ENCODE measurements at places on chromosomes 3 and 15.

GRCh38 chr3:48157950-48158376 lies 30.3 kb downstream of the CDC25A start:
- DNase-seq = peak; percentile 51

DNA sequence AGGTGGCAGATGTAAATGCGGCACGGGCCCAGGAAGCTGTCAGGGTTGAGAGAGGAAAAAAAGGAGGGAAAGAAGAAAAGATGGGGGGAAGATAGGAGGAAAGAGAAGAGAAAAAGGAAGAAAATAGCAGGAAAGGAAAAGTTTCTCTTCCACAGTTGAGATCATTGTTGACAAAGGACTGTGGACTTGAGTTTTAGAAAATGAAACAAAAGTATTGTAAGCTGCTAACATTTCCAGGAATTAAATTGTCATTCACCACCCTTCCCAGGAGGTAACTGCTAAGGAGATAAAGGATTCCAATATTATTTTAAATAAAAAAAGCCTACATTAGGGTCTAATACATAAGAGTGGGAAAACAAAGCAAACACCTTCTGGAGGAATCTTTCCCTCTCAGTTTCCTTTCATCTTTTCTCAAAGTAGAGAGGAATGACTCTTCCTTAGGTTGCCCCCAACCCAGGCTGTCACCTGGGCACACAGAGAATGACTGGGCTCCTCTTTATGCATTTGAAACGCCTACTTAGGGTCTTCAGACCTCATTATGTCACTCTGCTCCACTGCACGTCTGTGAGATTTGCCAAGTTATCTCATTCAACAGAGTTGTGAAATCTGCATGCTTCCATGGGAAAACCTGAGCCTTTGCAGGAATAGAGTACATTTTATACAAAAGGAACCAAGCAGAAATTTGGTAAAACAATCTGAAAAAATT lies 194.0 kb downstream of the TNIK start:
- no peak for DNase-seq

DNA sequence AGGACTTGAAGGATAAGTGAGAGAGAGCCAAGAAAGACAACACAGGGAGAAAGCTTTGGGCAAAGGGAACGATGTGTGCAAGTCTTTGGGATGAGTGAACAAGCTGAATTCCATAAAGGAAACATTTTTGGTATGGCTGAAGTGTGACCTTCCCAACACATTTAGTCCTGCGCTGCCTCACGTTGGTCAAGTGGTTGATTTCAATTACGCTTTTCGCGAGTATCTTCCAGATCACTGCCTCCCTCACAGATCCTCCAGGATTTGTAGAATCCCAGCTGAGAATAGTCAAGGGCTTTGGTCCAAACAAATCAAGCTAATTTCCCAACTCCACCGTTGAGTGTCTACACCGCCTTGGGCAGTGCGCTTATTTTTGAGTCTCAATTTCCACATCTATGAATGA lies 338.4 kb upstream of the ADAMTS9 start:
- no peak for DNase-seq

GRCh38 chr3:13109516-13109915 lies 36.3 kb upstream of the IQSEC1 start:
- no peak for DNase-seq

GRCh38 chr3:192063570-192063969 lies 602.6 kb downstream of the PYDC2 start:
- no peak for DNase-seq

GRCh38 chr3:15771444-15771843 lies 26.3 kb downstream of the ANKRD28 start:
- DNase-seq = no peak

- DNase-seq = no peak
Measured at GRCh38 chr3:122067214-122067550, 12.0 kb downstream of the CD86 start.

GRCh38 chr3:69536306-69537020 lies 150.6 kb upstream of the FRMD4B start:
- DNase-seq = no peak

DNA sequence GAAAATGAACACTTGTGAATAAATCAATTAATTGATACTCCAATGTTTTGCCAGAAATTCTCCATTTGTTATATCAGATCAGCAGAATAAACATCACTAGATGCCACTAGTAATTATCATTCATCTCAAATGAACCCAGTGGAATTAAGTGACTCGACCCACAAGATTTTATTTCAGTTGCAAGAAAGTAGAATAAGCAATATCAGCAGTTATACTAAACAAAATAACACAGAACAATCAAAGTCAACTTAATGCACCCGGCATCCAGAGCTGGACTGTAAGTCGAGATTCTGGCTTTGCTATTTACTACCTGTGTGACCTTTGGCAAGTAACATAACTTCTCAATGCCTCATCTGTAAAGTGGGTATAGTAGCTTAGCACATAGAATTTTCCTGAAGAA lies 256.5 kb downstream of the MEIS2 start:
- DNase-seq = no peak

DNA sequence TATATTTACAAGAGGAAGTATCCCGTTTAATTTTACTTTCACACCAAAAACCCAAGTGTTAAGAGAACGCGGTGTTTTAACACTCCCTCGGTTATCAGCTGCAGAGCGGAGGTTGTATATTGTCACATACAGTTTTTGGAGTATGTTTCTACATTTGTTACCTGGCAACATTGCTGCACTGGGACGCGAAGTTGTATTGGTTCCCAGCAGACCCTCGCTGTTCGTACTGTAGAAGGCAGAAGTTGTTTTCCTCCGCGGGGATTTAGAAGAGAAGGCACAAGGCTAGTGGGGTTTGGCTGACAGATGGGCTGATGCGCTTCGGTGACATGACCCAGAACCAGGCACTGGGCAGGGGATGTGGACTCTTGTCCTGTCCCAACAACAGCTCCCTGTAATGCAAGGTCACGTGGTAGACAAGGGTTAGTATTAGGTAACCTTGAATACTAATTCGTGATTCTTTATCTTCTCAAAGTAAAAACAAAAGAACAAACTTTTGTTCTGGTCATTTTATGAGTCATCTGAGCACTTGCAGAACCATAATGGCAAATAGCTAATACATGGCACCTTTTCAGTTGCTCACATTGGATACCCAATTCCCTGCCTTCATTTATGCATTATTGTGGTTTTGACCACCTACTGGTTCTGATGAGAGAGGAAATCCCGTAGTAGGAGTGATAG lies 230.4 kb upstream of the BHLHE40 start:
- DNase-seq = no peak

- peak; percentile 46 for DNase-seq
Measured at GRCh38 chr15:85543741-85544155, 163.3 kb downstream of the AKAP13 start.

DNA sequence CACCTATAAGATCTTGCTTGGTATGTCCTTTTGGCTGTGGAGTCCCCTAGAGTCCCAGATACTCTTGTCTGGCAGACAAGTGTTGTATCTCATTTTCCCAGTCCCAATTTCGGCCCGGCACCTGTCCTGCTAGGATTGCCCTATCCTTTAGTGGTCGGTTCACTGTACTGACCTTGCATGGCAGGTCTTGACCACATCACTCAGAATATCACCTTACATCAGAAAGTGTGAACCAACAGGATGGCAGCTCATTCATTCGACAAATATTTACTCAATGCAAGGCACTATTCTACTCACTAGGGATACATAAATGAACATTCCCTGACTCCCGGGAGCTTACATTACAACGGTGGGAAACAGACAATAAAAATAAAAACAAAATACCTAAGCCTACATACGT lies 5.7 kb upstream of the CCDC80 start:
- DNase-seq = no peak

DNA sequence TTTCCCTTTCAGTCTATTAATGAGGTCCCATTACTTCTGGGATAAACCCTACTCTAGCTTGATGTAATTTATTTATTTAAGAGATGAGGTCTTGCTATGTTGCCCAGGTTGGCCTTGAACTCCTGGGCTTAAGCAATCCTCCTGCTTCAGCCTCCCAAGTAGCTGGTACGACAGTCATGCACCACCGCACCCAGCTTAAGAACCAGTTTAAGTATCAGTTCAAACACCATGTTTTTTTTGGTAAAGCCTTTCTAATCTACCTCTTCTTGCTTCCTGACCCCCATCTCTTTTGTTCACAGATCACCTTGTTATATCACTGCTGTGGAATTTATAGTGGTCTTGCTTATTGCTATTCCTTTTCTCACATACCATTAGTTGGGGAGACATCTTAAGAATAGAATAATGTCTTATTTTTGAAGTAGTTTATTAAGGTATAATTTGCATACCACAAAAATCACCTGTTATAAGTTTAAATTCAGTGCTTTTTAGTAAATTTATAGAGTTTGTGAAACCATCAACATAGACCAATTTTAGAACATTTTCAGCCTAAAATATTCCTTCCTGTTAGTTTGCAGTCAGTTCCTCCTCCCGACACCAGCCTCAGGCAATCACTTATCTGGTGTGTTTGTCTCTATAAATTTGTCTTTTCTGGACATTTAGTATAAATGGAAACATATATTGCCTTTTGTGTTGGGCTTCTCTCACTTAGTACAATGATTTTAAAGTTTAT lies 257.9 kb downstream of the PDCD6IP start:
- no peak for DNase-seq

DNA sequence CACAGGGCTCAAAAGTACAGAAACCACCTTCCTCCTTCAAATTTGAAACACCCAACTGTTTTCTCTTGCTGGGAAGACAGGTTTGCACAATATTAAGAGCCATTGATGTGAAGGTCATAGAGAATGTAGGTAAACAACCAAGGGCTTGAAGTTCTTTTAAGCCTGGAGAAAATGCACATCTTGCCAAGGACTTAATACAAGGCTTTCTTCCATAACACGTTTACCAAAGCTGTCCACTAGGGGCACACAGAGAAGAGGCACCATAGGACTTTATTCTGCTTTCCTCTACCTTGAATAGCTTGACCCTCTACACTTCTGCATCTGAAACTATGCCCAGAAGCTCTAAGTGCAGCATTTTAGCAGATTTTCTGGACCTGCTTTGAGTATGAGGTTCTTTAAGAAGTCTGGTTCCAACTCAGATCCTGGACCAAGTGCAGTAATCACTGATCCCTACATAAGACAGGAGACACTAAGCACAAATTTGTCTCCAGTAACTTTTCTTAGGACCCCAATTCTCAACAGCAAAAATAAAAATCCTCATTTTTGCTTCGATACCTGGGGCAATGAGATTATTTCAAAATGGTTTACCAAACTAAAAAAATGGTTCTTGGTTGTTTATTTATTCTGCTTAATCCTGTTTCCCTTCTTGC lies 138.0 kb downstream of the FBN1 start:
- DNase-seq = peak; percentile 2

GRCh38 chr3:30500666-30501399 lies 105.6 kb upstream of the TGFBR2 start:
- DNase-seq = no peak
